ENCODE measurements at places on chromosomes 2 and 18.

DNA sequence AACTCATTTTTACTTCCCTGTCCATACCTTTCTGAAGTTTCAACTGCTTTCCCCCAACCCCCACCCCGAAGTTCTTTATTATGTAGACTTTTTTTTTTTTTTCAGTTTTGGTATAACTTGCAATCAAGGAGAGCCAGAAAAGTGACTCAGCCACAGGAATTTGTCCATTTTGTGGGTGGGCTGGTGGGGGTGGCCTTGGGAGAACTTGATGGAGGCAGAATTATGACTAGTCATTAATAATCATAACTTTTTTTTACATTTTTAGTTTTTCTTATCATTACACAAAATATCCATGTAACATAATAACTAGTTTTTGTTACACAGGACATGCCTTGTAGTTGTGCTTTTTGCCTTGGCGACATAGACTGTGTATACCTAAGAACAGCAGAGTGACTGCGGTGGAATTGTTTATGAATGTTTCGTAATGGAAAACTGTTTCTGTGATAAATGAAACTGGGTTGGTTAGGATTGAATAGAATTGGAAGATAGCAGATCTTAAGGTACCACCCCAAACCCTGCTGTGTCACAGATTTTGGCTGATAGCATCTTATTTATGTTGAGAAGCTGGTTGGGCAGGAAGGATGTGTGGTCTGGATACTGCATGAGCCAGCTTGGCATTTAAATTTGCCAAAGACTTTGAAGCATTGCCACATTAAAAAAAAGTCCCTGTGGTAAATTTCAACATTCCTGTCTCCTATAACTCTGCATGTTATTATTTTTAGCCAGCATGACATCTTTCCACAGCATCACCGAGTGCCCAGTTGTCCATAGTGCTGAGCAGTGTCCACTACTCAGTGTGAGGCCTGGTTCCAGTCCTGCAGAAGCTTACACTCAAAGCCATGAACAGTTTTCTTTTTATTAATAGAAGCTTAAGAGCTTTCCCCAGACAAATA is 30.7 kb downstream of the LYPD6B start:
- peak; percentile 13 for DNase-seq

GRCh38 chr18:68244786-68245185 is 470.1 kb downstream of the TMX3 start:
- no peak for DNase-seq

GRCh38 chr2:80269806-80270205 is 34.7 kb downstream of the LRRTM1 start:
- no peak for DNase-seq

DNA sequence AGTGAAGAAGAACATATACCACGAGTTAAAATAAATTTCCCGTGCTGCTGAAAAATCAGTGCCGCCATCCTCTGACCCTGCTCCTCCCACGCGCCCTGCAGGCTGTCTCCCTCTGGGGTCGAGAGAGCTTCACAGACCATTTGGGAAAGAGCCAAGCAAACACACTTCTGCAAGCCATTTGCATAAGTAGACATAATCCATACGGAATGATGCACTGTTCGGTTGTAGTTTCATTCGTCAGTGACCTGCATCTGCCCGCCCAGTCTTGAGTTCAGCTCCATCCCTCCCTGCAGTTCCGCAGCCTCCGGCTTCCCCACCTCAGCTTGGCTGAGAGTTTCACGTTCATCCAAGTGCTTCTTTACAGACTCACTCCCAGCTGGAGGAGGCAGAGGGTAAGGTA is 69.6 kb downstream of the TRAPPC12 start:
- no peak for DNase-seq

DNA sequence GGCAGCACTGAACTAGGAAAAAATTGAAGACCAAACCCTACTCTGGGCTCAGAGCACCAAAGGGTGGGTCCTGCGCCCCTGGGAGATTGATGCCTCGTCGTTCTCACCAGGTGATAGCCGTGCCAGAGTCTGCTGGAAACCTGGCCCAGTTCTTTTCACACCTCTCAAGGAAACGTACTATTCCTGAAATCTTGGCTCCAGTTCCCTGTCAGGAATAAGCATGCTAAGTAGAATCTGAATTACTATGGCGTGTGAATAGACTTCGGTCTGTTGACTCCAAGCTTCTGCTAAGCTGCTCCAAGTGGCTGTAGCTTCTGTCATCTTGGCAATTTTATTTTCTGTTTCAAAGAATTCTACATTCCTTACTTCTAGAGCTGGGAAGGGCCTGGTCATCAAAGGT is 75.4 kb downstream of the MARCHF4 start:
- DNase-seq, result no peak

DNA sequence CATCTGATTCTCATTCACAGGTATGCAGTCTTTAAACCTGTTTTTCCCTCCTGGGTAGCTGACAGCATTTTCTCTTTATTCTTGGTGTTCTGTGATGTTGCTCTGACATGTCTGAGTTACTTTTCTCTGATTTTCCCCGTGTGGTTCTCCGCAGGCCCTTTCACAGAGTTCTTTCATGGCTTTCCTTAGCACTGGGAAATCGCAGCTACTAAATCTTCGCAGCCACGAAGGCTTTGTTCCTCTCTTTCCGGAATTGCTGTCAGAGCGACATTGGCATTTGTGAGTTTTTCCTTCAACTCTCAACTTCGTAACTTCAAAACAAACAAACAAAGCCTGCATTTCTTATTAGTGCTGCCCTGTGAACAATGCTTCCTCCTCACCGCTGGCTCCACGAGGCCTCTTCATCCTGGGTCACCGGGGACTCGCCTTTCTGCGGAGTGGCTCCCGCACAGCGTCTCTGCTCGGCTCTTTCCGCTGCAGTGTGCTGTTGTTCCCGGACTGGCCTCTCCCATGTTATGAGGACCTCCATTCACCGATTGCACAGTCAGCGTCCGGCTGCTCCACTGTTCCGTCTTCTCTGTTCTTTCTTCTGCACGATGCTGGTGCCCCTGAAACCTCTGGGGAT is 16.1 kb downstream of the COLEC11 start:
- DNase-seq, result no peak

GRCh38 chr2:1132328-1132969 is 181.8 kb downstream of the SNTG2 start:
- DNase-seq, result peak; percentile 34

DNA sequence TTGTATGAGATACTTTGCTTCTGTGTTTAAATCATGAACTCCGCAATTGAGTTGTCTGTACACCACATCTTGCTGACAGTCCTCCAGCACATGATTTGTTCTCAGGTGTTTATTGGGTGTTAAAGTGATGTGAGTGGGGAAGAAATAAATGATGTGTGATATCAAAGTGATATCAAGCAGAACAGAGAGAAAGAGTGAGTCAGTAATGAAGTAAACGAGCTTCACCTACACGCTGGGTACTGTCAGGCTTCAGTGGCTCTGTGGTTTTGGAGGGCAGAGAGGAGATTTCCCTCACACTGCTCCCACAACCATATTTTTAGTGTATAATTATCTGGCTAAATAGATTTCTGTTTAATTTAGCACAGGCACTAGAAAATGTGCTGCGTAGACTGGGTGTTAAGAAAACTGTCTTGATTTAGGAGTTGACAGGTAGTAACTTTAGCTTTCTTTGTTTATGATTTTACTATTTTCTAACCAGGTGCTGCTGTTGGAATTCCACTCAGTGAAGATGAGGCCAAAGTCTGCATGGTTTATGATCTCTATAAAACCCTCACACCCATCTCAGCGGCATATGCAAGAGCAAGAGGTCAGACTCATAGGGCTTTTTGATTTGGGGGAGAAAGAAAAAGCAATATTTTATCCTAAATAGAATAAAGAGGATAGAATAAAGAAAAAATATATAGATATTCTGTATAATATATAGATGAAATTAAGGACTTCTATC is 21.2 kb downstream of the ATIC start:
- no peak for DNase-seq

DNA sequence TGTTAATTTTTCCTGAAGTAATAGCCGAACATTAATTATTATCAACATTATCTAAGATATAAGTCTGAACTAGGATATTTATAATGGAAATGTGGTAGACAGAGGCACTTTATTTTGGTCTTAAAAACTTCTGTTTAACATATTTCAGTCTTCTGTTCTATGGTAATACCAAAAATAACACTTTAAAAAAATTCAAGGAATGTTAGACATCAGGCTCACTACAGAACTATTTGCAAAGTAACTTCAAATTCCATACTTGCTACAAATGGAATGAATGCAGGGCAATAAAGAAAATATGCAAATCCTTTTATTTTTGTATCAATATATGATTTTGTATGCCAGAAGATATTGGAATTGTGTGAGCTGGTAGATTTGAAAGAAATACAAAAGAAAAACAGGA is 345.5 kb upstream of the DSEL start:
- DNase-seq, result no peak

- DNase-seq, result no peak
Measured at GRCh38 chr18:9365406-9365805, 30.8 kb downstream of the TWSG1 start.

GRCh38 chr18:74996996-74997395 is 211.9 kb downstream of the PTGR3 start:
- no peak for DNase-seq

DNA sequence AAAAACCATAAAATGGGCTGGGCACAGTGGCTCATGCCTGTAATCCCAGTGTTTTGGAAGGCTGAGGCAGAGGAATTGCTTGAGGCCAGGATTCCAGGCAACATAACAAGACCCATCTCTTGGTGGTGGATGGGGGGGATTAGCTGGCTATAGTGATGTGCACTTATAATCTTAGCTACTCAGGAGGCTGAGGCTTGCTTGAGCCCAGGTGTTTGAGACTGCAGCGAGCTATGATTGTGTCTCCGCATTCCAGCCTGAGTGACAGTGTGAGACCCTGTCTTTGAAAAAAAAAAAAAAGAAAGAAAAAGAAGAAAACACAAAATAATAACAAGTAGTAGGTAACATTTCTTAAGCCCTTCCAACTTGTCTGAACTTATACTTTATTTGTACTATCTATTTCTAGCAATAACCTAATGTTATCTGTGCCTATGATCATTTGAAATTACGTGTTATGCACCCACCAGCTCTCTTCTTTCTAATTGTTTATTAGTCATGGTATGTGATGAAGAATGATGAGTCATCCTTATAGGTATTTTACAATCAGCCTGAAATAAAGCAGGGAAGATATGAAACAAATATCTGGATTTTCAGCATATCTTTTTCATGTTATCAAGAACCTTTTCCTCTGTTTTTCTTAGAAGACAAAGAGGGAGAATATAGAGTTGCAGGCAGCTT is 129.3 kb upstream of the UNC80 start:
- no peak for DNase-seq

DNA sequence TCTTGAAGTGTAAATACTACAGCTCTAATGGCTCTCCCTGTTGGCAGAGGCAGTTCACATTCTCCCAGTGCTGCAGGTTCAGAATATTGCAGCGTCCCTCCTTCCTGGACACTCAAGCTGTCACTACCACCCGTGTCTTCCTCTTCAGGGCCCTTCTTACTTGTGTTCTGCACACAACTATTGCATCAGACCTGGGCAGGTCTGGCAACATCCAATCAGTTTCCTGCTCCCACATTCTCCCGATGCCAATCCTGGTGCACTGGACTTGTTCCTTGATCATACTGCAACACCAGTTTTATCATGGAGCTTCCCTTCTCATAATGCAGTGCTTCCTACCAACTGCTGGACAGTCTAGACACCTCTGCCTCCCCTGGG is 161.5 kb downstream of the CAPN13 start:
- no peak for DNase-seq

GRCh38 chr2:187525163-187525900 is 28.9 kb downstream of the TFPI start:
- DNase-seq, result no peak

DNA sequence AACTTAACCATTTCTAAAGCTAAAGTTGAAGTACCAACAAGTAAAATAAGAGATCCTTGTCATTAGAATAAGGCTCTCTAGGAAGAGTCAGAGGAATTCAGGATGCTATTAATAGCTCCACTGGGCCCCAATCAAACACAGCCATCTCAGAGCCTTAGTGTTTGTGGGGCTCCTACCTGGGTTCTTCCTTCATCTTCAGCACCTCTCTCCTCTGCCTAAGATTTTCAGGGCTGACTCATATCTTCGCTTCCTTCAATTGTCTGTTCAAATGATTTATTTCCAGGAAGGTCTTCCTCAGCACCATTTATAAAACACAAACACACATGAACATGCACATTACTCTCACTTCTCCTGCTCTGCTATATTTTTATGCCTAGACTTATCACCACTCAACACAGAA is 119.5 kb downstream of the COL6A3 start:
- DNase-seq, result no peak

- no peak for DNase-seq
Measured at GRCh38 chr2:38836791-38837190, 38.9 kb downstream of the DHX57 start.

GRCh38 chr2:159287733-159288132 is 1.2 kb upstream of the WDSUB1 start:
- no peak for DNase-seq

- no peak for DNase-seq
Measured at GRCh38 chr2:120531365-120531764, 185.4 kb downstream of the INHBB start.

DNA sequence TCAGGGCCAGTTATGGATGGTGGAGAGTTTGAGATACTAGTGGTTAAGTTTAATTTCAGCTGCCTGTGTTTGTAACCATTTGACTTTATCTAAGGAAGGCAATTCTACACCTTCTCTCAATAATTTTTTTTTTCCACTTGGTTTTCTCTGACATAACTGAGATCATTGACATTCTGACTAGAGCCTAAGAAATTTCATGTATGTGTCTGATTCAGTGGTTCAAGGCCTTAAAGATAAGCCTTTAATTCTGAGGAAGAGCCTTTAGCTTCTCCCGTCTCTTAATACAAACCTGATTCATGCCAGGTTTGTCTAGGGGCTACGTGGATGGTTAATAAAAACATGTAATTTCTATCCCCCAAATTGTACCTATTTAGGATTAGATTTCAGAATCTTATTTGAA is 971.4 kb downstream of the DPP10 start:
- DNase-seq, result no peak

DNA sequence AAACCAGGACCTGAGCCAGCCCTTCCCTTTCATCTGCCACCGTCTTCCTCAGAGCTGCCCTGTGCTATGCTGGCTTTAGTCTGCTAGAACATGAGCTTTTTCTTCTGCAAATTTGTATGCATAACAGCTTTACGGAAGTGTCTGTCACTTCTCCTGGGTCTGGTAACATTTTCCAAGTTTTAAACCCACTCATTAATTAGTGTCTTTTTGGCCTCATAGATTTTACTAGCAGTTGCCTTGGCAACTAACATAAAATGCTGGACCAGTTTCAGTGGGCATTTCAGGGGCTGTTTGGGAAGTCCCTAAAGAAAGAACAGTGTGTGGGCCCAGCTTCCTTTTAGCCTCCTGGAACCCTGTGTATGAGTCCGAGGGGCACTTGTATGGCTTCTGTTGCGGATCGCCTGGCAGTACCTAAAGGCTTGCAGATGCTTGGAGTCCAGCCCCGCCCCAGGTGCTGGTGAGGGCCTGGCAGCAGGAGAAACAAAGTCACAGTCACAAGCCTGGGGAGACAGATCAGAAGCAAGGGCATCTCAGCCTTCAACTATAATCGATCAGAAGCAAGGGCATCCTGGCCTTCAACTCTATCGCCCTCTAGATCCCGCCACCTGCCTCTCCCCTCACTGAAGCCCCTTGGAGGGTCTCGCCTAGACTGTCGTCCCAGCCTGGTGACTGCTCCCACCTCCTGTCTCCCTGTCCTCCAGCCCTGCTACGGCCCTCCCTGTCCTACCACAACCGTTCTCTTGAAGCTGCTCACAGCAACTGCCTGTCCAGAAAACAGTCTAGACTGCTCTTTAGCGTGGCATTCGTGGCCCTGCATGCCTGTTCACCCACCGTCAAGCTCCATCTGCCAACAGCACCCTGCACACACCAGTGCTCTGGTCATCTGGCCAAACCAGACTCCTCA is 36.8 kb upstream of the MAPRE3 start:
- no peak for DNase-seq

Data from stimulated activated CD8-positive, alpha-beta memory T cell treated with anti-CD3 and anti-CD28 coated beads, Interleukin-7, amount 100 ng/mL, for 48 hours (primary cell).